ENCODE measurements at places on chromosomes 11 and 22.
A peak's percentile ranks its signal among the peaks of the same experiment; 100 is the strongest.

DNA sequence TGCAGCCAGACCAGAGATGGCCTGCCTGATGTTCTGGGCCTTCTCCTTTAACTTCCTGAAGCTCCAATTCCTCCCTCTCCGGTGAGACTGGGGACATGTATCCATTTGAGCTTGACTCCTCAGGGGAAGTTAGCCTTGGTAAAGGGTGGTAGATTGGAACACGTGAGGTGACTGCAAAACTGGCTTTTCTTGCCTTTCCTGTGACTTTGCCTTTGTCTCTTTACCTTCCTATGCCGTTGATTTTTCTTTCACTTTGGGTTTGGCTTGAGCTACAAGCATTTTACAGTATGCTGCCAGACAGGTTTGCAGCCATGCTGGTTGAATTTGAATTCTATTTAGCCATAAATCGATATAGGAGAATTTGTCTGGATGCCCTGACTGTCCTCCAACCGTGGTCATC lies 16.8 kb upstream of the GLYATL1 start:
- DNase-seq: no peak

- no peak for DNase-seq
These were observed 105.0 kb downstream of the DBX1 start for GRCh38 chr11:20055312-20055711.

- DNase-seq: no peak
These were observed 30.1 kb downstream of the TSPAN4 start for GRCh38 chr11:872799-873198.

- no peak for DNase-seq
These were observed 85.5 kb upstream of the WNT11 start for GRCh38 chr11:76291576-76292526.

DNA sequence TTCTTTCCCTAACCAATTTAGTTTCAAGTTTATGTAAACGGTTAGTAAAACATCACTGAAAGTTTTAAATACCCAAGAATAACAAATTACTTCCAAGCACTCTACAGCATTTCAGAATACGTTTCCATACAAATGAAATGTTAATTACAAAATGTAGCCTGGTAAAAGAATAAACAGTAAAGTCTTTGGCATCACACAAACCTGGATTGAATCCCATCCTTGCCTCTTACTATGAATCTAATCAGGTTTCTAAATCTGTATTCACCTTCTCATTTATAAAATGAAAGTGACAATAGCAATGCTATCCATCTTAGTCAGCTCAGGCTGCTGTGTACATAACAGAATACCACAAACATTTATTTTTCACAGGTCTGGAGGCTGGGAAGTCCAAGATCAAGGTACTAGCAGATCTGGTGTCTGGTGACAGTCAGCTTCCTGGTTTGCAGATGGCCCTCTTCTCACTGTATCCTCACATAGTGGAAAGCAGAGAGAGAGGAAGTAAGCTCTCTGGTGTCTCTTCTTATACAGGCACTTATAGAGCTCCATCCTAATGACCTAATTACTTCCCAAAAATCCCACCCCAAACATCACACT lies 19.2 kb downstream of the FAM168A start:
- DNase-seq: no peak

- DNase-seq: no peak
These were observed 8.3 kb upstream of the MMP1 start for GRCh38 chr11:102806296-102806695.

DNA sequence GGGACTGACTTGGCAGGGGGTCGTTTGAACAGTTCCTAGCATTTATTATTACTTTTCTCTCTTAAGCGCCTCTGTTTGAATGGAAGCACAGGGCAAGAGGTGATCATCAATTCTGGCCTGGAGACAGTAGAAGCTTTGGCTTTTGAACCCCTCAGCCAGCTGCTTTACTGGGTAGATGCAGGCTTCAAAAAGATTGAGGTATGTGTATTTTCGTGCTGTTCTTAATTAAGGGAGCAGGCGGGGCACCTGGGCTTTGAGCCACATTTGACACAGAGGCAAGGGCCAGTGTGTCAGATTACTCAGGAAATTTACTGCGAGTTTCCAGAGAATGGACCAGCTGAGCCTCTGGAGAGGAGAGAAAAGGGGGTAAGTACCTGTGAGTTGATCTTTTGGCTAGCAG lies 102.4 kb upstream of the SORL1-AS1 start:
- no peak for DNase-seq

GRCh38 chr11:76592025-76592914 lies 78.3 kb downstream of the LRRC32 start:
- DNase-seq: no peak

GRCh38 chr11:35065566-35065965 lies 73.4 kb upstream of the CD44 start:
- DNase-seq: no peak

GRCh38 chr11:5336331-5336730 lies 7.0 kb downstream of the OR51B5 start:
- no peak for DNase-seq

GRCh38 chr22:30305519-30305905 lies 16.2 kb upstream of the CASTOR1 start:
- DNase-seq: peak; percentile 79

DNA sequence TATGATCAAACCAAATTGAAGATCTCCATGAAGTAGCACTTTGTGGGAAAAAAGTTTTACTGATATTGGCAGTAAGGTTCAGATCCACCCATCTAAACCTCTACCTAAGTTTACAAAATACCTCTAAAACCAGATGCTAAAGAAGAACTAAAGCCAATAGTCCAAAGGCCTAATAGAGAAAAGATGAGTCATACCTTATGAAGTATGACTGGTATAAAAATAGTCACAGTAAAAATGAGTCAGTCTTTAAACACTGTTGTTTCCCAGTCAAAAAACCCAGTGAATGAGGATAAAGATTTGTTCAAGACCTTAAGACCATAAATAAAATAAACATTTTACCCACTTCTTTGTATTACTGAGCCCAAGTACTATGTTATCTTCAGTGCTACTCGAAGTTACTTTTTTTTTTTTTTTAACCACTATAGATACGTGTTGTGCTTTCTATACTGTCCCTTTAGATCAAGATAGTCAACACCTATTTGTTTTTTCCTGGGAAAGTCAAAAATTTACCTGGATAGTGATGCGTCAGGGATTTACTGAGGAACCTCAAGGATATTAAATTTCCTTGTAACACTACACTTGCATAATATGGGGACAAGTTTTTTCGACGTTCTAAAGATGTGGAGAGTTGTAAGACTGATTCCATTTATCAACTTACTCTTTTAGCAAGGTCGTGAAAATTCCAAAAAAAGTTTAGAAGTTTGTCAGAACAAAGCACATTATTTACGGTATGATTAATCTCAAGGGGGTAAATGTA lies 87.3 kb downstream of the CCDC73 start:
- no peak for DNase-seq

DNA sequence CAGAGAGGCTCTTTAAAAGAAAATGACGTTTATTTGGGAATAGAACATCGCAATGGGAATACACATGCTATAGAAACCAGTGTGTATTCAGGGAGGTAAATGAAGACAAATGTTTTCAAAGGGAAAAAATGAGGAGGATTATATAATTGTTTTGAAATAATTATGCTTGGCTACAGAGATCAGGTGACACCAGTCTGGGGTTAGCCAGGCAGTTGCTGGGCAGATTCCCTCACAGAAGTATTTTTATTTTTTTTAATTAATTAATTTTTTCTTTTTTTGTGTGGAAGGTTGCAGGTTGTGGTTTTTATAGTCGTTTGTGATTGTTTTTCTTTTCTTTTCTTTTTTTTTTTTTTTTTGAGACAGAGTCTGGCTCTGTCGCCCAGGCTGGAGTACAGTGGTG lies 5.6 kb upstream of the STARD10 start:
- no peak for DNase-seq
